ENCODE measurements at places on chromosomes 16 and 17.

GRCh38 chr16:10408824-10409381 lies 23.0 kb downstream of the ATF7IP2 start:
- DNase-seq = no peak

DNA sequence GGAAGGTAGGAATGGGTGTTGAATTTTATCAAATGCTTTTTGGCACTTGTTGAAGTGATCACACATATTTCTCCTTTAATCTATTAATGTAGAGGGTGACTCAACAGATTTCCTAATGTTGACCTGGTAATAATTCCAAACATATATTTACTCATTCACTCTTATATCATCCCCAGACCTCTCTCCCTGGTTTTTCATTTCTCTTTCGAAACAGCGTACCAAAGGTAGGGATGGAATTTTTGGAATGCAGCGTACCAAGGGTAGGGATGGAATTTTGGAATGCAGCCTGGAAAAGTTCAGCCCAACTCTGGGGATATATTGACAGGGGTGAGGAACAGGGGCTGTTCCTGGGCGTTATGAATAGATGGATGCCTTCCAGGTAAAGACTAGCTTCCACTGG lies 7.3 kb downstream of the KIF18B start:
- DNase-seq = no peak

DNA sequence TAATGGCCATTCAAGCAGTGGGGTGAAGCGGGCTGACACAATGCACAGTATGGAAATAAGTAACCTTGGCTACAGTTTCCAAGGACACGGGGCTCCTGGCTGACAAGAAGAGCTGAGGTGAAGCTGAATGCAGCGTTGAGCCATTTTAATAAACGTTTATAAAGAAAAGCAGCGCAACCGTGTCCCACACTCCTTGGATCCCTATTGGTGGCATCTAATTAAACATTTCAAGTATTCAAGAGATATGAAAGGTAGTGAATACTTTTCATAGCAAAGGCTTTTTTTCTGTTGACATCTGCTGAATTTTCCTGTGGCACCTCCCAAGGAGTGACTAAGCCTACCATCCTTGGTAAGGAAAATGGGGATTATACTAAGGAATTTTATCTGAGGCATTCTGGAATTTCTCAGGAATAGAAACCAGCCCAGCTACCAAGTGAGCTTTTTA lies 26.5 kb downstream of the DUSP14 start:
- DNase-seq = no peak

DNA sequence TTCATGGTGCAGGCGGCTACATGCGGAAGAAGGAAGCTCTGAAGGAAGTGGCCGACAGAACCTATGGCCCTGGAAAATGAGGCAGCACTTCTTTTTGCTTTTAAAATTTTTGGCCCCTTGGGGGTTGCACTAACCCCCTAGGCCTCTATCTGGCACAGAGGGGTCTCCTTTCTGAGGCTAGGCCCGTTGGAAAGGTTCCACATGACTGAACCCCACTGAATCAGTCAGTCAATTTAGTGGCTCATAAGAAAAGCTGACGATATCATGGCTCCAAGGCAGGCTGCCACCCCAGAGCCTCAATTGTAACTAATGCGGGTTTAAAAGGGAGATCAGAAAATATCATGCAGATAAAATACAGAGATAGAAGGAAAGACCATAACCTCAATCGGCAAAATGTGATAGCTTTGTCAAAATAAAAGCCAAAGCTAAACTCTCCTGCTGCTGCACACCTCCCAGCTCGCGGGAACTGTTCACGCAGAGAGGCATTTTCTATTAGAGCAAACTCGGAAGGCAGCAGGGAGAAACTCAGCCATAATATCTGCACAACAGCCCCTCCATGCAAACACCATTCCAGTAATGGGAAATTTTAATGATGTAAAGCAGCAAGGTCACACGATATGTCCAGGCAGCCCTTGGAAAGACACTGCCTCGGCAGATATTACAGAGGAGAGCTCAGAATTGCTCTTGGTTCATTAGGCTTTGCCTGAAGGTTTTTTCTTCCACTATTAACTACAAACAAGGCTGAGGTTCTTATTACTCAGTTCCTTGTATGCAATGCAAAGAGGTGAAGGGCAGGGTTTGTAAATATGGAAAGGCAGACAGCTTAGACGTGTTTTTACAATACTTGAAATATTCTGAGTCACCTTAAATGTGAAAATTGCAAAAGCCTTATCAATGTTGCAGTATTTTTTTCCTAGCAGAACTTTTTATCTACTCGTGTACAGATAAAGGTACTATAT lies 200.4 kb upstream of the PMFBP1 start:
- no peak for DNase-seq

DNA sequence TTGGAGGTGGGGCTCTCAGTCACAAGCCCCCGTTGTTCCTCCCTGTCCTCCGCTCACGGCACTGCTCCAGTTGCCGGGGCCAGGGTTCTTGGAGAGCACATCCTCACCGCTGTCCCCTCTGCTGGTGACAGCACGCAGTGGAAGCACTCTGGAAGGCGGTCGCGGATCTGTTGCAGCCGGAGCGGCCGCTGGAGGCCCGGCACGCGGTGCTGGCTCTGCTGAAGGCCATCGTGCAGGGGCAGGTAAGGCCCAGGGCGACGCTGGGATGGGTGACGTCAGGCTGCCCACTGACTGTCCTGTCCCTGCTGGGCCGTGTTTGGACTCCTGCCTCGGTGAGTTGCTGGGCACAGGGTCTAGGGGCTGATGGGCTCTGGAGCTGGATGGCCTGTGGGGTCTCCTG lies 5.4 kb downstream of the TSC2 start:
- no peak for DNase-seq

DNA sequence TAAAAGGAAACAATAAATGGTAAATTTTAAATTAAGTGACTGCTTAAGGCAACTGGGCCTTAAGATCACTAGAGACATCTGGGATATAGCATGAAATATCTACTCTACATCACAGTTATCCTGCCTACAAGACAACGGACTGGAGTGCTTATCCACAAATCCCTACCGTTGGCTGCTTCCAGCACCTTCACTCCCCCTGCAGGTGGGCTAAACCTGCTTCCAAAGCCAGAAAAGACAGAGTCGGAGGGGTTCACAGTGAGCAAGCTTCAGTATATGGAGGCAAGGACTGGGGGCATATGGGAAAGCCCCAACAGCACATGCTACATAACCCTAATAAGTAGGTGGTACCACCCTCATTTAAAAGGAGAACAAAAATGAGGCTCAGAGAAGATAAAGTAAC lies 45.3 kb downstream of the GRIN2A start:
- DNase-seq = no peak

DNA sequence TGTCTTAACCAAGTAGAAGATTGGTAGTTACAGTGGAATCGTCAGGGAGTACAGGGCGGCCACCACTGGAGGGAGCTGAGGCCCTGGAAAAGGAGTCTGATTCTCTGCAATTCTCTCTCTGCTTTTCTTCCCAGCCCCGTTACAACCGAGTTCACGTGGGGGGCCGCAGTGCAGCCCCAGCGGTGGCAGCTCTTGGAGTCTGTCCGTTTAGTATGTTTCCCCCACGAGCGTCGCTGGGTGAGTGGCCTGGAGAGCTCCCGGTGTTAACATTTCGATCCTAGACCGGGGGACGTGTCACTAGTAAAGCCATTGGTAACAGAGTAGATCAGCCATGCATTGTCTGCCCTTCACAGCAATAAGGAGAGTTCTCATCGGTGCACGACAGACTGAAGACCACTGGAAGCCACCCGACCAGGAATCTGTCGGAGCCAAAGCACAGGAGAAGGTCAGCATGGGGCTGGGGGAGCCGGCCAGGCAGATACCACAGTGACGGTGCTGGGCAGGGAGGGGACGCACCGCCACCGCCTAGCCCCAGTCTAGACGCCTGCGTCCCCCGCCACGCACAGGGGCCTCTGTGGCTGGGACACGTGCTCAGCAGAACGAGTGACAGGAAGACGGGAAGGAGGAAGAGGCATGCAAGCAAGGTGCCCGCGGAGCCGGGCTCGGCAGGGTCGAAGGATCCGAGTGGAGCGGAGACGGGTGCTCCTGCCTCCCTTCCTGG lies 15.7 kb downstream of the SLC16A3 start:
- no peak for DNase-seq

- DNase-seq = no peak
Observed at GRCh38 chr16:87178977-87179376, 138.2 kb downstream of the C16orf95 start.

DNA sequence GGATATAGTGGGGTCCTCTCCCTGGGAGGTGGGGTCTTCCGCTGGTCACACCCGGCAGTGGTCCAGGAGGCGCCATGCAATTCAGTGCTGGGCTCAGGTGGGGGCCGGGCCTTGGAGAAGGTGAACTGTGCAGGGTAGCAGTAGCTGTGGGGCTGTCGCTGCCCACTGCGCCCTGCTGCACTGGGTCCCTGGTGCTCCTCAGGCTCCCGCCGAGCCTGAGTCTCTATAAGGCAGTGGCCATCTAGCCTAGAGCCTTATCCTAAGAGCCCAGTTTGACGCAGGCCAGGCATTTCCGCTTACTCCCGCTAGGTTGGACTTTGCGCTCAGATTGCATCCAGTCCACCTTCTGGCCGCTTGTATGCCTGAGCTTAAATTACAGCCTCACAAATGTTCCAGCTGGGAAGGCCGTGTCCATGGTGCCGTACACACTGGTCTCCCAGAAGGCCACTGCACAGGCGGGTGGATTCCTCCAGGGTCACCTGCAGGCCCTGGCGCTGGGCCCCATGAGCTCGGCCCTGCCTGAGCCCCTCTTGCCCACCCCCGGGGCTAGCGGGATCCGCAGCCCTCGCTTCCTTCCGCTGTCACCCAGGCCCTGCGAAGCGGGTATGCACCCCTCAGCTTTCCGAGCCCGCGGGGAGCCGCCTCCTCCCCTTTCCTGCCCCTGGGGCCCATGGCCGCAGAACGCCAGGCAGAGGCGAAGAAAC lies 1762.2 kb downstream of the TP53TG3F start:
- DNase-seq = no peak

- no peak for DNase-seq
Observed at GRCh38 chr17:43900858-43901754, 6.2 kb downstream of the MPP2 start.

DNA sequence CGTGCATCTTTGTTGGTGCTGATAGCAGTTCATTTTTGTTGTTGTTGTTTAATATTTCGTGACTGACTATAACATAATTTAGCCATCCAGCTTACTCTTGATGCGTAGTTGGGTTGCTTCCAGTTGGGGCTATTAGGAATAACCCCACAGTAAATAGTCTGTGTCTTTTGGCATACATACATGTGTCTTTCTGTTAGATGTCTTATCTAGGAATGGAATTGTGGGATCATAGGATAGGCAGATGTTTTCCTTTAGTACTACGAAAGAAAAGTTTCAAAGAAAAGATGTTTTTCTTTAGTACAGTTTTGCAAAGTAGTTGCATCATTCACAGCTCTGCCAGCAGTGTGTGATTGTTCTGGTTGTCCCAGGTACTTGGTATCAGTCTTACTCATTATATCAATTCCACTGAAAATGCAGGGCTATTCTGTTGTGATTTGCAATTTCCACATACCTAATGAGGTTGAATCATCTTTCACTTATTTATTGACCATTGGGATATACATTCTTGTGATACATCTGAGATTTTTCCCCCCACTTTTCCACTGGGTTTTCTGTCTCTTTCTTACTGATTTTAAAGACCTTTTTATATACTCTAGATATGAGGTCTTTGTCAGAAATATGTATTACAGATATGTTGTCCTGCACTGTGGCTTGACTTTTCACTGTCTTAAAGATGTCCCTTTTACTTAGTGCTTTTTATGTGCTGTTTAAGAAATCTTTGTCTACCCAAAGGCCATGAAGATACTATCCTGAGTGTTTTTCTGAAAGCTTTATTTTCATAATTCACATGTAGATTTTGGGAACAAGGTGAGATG lies 173.3 kb downstream of the MRTFB start:
- no peak for DNase-seq

- DNase-seq = no peak
Observed at GRCh38 chr17:42068979-42069378, 18.6 kb upstream of the C17orf113 start.

- DNase-seq = no peak
Observed at GRCh38 chr17:6085812-6086211, 15.6 kb downstream of the WSCD1 start.

DNA sequence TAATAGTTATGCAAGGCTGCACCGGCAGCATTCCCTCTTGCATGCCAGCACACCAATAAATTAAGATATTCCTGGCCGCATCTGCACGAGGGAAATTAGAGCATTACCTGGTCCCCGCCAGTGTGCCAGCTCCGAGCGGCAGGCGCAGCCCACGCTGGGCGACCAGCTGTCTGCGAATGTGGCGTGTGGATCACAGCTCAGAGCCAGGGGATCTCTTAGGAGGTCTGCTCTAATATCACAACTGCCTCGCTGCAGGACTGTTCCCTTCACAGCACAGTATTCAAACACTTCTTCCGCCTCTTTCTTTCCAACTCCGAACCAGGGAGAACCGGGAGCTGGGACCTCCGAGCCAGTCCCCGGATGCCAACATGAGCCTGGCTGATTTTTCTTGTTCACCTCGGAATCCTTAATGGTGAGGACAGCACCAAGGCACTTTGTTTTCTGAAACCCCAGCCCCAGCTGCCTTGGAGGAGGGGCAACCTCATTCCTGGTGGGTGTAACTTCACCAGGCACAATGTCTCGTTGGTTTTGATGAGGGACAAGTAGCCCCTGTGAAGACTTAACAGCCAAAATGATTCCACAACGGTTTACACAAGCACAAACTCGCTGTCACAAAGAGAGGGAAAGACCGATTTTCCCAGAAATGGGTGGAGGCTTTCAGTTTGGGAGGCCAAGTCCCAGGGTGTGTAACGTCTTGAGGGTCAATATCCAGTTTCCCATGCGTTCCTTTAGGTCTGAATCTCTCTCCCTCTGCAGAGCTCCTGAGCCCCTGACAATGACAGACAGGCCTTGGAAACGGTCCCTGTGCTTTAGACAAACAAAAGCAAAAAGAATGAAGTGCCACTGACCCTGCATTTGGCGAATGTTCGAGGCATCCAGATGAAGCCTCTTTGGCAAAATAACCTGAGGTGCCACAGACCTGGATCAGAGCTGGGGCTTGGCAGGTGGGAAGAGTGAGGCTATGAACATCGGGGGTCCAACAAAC lies 213.2 kb downstream of the C16orf78 start:
- no peak for DNase-seq

DNA sequence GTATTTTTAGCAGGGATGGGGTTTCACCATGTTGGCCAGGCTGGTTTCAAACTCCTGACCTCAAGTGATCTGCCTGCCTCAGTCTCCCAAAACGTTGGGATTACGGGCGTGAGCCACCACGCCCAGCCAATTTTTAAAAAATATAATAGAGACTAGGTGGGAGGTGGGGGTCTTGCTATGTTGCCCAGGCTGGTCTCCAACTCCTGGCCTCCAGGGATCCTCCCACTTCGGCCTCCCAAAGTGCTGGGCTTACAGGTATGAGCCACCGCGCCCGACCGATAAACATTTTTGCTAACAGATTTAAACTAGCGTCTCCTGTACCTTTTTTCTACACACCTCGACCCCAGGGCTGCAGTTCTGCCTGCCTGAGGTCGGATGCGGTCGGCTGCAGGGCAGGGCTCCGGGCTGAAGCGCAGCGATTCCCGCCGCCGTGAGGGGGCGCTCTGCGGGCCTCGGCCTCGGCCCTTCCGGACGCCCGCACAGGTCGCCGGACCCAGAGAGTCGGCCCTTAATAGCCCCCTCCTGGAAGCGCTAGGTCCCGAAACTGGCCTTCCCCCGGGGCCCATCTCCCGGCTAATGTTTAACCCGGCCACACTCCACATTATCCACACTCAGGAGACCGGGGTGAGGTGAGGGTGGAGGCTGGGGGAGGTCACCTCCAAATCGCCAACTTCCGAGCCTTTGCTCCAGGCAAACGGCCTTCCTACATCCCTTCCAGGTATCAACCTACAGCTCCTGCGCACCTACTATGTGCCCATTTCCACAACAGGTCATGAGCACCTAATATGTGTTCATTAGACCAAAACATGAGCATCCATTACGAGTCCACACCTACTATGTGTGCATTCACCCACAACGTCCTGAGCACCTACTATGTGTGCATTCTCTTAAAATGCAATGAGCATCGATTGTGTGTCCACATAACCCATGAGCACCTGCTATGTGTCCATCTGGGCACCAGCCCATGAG lies 2.0 kb upstream of the GLIS2 start:
- no peak for DNase-seq
